ENCODE measurements at places on chromosomes 2 and 18. TPM values are rescaled to one million over a fixed set of nuclear protein-coding genes. Genes with fewer than 3 reads are reported as not detected.

DNA sequence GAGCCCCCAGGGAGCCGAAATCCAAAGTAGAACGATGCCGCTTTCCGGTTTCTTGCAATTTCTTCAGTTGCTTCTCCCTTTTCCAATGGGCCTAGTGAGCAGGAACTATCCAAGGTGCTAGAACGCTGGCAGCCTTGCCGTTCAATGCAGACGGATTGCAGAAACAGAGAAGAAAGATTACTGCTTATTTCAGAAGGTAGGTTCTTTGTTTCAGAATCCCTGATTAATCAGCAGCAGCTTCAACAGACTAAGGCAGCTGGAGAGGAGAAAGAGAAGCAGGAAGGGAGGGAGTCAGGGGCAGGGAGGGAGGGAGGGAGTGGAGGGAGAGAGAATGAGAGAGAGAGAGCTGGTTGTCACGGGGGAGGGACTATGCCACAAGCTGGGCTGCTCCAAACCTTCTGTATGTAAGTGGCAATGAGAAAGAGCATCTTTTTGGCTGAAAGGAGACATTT lies 576 bp downstream of the NYAP2 start:
- DNase-seq, result no peak

The NIFK gene
- 56.3 TPM for total RNA-seq

DNA sequence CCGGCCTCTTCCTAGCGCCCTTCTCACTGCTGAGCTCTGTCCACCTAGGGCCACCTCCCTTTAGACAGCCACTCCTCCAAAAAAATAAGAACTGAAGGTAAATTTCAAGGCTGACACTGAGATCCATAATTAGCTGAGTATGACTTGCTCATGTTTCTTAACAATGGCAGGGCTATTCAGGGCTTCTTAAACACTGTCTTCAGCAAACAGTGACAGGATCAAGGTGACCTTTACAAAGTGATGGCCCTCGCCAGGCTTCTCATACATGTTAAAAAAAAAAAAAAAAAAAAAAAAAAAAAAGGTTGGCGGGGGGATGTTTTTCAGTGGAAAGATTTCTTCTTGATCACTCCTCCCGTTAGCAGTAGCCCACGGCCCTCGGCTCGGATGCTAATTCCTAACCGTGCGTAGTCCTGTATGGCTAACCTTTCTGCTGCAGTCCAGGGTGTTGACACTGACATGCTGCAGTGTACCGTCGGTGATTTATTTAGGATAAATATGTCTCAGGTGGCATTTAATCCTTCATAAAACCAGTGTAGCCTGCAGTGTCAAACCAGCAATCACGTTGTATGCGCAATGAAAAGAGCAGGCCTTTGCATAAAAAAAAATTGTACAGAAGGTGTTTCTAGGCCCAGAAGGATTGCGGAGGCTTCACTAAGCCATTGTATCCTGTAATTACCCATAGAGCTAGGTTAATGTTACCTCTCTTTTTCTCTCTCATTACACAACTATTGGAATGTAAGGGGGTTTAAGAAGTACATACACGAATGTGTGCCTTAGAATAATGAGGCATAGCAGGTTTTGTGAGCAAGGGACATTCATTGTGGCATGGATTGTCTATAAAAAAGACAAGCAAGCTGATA lies 142.7 kb downstream of the PTGR3 start:
- DNase-seq, result no peak

DNA sequence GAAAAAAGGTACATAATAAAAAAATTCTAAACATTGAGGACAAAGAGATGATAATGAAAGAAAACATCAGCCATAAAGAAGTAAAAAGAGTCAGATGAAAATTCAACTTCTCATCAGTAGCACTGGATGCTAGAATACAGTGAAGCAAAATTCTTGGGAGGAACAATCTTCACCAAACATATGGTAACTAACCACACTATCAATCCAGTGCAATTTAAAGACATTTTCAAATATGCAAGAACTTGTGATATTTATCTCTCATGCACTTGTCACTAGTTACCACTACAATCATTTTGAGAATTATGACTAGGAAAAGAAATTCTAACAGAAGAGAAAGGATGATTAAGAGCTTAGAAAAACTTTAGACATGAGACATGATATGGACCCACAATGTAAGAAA lies 127.4 kb downstream of the RTTN start:
- DNase-seq, result no peak

GRCh38 chr18:29693334-29693733 lies 1349.2 kb downstream of the DSC3 start:
- DNase-seq, result no peak

DNA sequence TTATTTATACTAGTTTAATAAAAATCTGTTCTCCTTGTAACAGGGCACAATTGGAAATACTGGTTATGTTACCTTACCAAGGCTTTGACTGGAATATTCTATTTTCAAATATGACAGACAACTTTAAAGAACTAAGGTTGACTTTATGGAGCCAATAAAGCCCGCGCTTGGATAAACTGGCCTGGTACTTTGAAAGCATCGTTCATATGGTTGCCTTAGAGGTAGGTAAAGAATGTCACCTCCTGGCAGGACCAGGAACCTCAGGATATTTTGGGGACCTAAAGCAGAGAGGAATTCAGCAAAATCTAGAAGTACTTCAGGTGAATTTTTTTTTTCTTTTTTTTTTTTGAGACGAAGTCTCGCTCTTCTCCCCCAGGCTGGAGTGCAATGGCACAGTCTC lies 71.2 kb upstream of the CREB1 start:
- no peak for DNase-seq

All from B cell (primary cell).